ENCODE measurements at places on chromosomes 11 and 22.

DNA sequence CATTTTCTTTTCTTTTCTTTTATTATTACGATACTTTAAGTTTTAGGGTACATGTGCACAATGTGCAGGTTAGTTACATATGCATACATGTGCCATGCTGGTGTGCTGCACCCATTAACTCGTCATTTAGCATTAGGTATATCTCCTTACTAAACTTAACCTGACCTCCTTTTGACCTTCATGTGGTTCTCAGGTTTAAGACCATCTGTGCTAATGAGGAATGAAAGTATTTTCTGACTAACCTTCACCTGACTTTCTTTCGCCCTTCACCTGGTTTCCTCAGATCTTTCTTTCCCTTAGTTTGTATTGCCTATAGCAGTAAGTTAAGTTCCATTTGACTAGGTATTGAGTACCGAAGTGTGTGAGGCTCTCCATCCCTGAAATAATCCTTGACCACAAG, 6.5 kb downstream of the EXPH5 start:
- no peak for DNase-seq

DNA sequence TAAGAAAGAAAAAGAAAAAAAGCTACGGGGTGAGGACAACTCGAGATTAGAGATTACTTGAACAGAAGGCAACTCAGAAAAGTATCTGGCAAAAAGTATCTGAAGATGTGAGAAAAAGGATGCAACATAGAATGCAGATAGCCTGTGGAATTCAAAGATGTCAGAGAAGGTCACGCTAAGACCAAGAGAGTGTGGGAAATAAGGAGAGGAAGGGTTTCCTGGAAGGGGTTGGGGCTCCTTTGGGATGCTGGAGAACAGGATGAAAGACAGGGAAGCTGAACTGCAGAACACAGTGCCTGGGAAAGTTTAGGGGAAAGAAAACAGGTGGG, 1.2 kb downstream of the GUCY1A2 start:
- no peak for DNase-seq

DNA sequence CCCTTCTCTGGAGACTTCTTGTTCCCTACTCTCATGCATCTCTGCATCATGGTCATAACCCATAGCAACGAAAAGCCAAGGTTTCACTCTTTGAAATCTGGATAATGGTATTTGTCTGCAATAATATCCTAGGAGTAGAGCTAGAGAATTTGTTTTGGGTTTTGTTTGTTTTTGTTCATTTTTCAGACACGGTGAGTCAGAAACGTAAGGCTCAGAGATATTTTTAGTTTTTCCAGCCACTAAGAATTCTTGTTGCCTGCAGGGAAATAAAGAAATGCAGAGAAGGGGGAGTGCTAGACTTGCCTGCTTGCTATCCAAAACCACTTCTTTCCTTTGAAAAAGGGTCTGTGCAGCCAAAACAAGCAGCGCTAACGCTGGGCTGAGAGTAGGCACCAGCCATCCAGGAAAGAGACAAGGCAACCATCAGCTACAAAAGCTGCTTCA, 26.0 kb downstream of the POU2AF3 start:
- DNase-seq, result no peak

GRCh38 chr11:104668797-104669463, 229.3 kb downstream of the CASP12 start:
- no peak for DNase-seq

DNA sequence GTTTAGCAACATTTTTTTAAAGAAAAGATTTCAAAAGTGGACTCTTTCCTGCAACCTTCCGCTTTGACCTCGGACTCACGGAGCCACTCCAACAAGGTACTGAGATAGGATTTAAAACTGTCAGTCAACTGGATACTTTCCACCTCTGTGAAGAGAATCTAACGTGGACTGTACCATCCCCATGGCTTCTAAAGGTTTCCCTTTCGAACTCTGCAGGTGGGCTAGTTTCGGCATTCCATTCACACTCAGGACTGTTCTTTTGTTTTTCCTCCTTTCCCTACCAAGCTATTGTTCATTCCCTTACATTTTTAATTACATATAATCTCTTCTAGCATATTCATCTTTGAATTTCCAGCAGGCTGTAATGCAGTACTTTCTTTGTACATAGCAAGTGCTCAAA, 88.5 kb upstream of the AKIP1 start:
- DNase-seq, result no peak

DNA sequence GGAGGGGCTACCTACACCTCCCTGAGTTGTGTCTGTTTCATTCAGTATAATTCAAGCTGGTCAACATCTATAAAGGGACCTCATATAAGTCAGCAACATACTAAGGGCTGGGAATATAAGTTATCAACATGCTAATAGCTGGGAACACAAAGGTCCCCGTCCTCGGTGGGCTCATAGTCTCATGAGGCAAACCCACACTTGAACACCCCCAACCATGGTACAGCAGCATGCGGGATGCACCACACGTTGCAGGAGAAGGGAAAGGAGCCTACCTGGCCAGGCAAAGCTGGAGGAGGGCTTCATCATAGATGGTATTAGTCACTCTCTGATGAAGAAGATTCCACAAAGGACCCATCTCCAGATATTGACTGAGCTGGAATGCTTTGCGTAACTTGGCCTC, 561.8 kb upstream of the B3GAT1 start:
- no peak for DNase-seq

DNA sequence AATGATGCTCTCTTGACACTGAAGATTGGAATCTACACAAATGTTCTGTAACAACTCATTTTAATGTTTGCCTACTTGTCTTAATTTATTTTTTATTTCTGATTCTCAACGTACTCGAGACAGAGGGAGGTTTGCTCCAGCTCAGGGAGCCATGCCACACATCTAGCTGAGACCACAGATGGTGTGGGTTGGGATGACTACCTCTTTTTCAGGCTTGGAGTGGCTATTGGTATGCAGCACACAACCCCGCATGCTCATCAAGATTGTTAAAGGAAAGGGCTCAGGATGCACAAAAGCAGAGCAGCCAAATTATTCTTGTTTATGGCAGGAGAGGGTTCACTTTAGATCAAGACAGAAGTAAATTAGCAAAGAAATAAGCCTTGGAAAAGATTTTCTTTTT, 424.5 kb downstream of the OPCML start:
- DNase-seq, result no peak

- DNase-seq, result no peak
Measured at GRCh38 chr11:37718431-37718999, 1120.5 kb upstream of the RAG2 start.

GRCh38 chr22:22498267-22498666, 10.3 kb downstream of the ZNF280B start:
- no peak for DNase-seq

- DNase-seq, result no peak
Measured at GRCh38 chr11:105923807-105924206, 98.2 kb downstream of the MSANTD4 start.

- no peak for DNase-seq
Measured at GRCh38 chr11:64510759-64511158, 80.3 kb upstream of the SLC22A12 start.

GRCh38 chr11:16883174-16883573, 131.0 kb downstream of the PLEKHA7 start:
- DNase-seq, result peak; percentile 87

DNA sequence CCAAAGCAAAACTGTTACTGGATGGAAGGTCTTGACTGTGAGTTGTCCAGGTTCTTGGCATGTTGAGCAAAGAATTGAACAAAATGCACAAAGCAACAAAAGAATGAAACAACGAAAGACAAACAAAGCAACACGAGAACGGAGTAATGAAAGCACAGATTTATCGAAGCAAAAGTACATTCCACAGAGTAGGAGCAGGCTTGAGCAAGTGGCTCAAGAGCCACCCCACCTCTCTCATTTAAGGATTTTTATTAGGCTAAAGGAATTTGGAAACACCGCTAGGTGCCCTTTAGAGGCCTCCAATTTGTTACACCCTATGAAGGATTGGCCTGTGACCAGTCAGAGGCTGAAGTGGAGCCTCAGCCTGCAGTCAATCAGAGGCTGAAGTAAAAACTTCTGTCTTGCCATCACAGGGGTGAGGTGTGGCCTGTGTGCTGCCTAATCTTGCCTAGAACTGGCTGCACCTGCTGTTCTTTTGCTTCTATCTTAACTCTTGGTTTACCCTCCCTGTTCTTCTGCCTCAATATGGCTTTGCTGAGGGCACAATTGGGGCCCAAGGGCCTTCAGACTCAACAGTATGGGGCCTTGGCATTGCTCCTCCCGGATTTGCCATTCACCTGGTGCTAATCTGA, 59.4 kb upstream of the FTH1 start:
- DNase-seq, result no peak

GRCh38 chr22:50218996-50219727, 18.4 kb downstream of the SELENOO start:
- no peak for DNase-seq

DNA sequence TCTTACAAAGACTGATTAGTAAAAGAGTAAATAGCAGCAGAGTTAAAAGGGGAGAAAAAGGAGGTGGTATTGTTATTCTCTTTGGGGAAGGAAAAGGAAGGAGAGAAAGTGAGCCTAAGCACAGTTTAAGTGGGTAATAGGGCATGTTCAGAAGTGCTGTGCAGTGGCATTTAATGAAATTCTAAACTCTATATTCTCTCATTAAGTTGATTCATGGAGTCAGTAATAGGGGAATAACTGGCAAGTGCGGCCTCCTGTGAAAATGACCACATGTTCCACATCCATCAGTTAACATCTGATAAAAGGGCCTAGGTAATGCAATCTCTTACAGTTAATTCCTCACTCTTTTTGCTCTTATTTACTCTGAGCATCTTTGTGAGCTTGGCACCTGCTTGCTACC, 516.7 kb downstream of the JRKL start:
- DNase-seq, result no peak

DNA sequence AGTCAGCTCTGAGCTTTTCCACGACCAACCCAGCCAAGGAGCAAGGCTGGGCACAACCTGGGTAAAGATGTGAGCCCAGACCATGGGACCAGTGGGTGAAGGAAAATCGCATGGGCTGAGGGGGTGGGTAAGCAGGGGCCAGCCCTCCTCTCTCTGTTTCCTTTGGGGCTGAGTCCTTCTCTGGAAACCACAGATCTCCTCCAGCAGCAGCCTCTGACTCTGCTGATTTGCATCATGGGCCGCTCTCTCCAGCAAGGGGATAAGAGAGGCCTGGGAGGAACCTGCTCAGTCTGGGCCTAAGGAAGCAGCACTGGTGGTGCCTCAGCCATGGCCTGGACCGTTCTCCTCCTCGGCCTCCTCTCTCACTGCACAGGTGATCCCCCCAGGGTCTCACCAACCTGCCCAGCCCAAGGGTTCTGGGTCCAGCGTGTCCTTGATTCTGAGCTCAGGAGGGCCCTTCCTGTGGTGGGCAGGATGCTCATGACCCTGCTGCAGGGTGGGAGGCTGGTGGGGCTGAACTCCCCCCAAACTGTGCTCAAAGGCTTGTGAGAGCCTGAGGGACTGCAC, 67.8 kb downstream of the GGTLC2 start:
- no peak for DNase-seq

DNA sequence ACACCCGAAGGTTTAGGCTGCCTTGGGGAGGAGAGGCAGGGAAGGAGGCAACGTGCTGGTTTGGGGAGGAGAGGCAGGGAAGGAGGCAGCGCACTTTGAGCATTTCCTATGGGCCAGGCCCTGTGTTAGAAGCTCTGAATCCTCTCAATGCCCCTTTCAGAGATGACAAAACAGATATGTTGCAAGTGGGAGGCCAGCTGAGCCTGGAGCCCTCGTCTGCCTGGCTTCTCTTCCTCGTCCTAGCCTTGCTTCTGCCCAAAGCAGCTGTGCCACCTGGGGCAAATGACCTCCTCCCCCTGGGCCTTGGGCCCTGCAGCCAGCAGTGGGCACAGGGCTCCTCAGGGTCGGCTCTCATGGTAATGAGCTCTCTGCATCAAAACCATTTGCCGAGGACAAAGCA, 15.3 kb upstream of the LRRC32 start:
- DNase-seq, result no peak

DNA sequence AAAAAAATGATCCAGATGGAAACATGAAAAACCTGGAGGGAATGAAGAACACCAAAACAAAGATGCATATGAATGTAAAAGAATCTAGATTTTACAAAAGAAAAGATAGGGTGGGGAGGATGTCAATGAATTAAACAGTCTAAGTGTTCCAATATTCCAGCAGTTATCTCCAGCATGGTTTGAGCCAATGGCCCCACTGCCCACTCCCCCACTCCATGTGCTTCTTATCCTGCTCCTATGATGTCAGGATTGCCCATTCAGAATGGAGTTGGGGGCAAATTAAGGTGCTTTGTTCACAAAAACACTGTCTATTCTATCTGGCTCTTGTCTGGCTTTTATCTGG, 1.2 kb upstream of the OR52K1 start:
- no peak for DNase-seq

DNA sequence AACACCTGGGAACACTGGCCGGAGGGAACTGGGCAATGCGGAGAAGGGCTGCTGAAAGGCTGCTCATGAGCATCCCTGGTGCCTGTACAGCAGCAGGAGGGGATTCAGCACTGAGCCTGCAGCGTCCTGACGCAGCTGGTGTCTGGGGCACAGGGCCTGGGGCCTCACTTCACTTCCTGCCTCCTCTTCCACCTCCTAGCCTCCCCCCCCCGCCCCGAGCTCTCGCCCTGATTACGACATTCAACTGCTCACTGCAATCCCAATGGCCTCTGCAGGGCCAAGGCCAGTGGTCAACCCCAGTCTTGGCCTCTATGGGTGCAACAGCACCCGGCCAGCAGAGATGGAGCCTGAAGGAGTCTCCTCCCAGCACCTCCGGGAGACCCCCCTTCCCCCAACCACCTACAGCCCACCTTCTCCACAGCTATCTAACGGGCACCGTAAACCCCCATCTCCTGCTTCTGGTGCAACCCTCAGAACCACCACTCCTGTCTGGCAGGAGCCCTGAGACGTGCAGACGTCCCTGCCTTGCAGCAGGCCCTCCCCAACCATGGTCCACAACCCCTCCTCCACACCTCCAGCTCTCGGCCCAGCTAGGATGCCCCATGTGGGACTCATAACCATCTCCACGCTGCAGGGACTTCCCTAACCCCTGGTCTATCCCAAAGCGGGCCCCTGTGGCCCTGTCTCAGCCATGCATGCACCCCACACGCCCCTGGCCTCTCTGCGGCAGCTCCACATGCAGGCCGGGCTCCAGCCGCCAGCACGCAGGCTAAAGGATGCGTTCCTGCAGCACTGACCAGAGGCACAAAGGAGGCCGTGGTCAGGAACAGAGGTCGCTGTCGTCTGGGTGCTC, 38.2 kb downstream of the BRD1 start:
- DNase-seq, result no peak

DNA sequence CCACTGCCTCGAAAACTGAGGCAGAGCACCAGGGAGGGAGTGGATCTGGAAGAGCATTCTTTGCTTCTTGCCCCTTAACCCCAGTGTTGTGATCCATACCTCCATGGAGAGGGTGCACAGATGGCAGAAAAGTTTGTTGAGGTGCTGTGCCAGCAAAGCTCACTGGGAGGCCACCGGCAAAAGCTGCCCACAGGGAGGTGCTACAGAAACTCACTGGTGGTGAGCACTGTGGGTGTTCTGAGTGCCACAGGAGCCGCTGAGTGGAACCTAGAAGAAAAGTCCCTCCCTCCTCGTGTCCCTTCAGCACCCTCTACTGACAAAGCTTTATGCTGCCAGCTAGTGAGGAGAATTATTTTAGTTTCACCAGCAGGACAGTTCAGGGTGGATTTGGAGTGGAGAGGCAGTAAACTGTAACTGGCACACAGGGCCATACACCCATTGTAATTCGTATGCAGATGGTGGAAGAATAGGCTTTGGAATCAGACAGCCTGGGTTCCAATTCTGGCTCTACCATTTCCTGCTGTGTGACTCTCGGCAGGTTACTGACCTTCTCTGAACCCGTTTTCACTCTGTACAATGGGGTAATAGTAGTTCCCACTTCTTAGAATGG, 84.6 kb downstream of the SWAP70 start:
- peak; percentile 42 for DNase-seq

All from SK-N-MC (cell line).